ENCODE measurements at places on chromosomes 6 and 20. TPM values are rescaled to one million over a fixed set of nuclear protein-coding genes. Genes with fewer than 3 reads are reported as not detected.

- H3K27me3 ChIP-seq, result peaks cover 30% of the 10 kb centered on the region
- H3K27ac ChIP-seq, result no peak overlapping the region
- H3K36me3 ChIP-seq, result no peaks in the 10 kb centered on the region
- H3K4me1 ChIP-seq, result peaks cover 10% of the 10 kb centered on the region
Observed at GRCh38 chr6:166251655-166252054, 56.5 kb downstream of the PRR18 start.

DNA sequence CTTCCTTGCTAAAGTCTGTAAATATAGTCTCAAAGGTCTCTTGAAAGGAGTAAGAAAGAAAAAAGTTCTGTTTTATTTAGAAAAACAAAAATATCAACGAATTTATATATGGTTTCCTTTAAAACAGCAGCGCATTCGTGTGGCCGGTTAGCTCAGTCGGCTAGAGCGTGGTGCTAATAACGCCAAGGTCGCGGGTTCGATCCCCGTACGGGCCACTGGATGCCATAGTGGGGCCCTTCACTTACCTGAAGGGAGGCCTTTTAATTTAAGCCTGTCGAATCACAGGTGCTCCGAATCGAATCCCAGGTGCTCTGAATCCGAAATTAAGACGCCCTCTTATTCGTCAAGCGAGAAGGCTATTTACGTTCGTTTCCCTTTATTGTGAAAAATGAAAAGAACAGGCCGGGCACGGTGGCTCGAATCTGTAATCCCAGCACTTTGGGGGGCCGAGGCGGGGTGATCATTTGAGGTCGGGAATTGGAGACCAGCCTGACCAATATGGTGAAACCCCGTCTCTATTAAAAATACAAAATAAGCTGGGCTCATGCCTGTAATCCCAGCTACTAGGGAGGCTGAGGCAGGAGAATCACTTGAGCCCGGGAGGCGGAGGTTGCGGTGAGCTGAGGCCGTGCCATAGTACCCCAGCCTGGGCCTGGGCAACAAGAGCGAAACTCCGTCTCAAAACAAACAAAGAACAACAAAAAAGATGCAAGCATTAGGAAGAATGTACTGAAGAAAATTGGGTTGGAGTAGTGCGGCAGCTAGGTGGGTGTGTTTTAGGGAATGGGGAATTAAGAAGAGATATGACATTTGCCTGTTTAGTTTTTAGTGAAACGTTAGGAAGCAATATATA, 195.8 kb upstream of the ZNF184 start:
- H3K4me1 ChIP-seq, result peaks cover 19% of the 10 kb centered on the region
- peak; percentile 58 for DNase-seq
- no peak overlapping the region for H3K27ac ChIP-seq
- H3K36me3 ChIP-seq, result no peaks in the 10 kb centered on the region
- H3K27me3 ChIP-seq, result peaks cover 76% of the 10 kb centered on the region

DNA sequence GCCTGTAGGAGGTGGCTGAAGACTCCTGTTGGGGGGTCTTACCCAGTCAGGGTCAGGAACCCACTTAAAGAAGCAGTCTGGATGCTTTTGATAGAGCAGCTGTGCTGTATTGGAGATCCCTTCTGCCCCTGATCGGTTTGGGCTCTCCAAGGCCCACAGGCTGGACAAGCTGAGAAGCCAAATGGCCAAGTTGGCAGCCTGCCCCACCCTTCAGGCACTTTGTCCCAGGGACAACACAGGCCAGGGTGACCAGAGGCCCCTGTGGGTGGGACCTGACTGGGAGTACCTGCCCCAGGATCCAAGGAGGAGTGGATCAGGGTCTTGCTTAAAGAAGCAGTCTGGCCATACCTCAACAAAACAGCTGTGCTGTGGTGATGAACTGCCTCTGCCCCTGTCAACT, 48.4 kb downstream of the ZC2HC1B start:
- no peak for DNase-seq
- H3K27ac ChIP-seq, result no peak overlapping the region
- H3K27me3 ChIP-seq, result no peaks in the 10 kb centered on the region
- H3K4me1 ChIP-seq, result no peaks in the 10 kb centered on the region
- no peaks in the 10 kb centered on the region for H3K36me3 ChIP-seq
- H3K4me3 ChIP-seq, result no peak overlapping the region

Gene LTB
- 0.58 TPM for total RNA-seq

GRCh38 chr6:157649311-157650260, 173.5 kb upstream of the SNX9 start:
- H3K4me3 ChIP-seq, result no peak overlapping the region
- no peaks in the 10 kb centered on the region for H3K36me3 ChIP-seq
- H3K27ac ChIP-seq, result peak overlapping the region; percentile 73
- no peaks in the 10 kb centered on the region for H3K27me3 ChIP-seq
- H3K4me1 ChIP-seq, result peaks cover 45% of the 10 kb centered on the region

GRCh38 chr20:44334306-44334705, 2.5 kb upstream of the R3HDML start:
- H3K27me3 ChIP-seq, result peaks cover 10% of the 10 kb centered on the region
- H3K4me3 ChIP-seq, result no peak overlapping the region
- no peak for DNase-seq
- no peaks in the 10 kb centered on the region for H3K36me3 ChIP-seq
- no peaks in the 10 kb centered on the region for H3K4me1 ChIP-seq
- no peak overlapping the region for H3K27ac ChIP-seq

Gene KCNQ2
- 2.9 TPM for total RNA-seq

DNA sequence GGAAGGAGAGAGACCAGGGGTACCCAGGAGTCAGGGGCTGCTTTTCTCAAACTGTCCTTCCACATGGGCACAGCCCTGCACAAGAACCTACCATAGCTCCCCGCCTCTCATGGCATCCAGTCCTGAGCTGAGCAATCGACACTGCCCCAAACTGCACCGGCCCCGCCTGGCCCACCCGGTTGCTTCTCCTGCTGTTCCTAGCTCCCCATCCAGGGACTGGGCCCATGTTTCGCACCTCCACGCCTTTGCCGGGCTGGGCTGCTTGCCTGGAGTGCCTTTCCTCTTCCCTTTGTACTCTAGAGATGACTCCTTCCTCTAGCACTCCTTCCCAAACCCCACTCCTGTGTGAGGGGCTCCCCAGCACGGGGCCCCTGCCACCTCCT, 123.0 kb downstream of the GRM4 start:
- H3K4me1 ChIP-seq, result no peaks in the 10 kb centered on the region
- H3K27ac ChIP-seq, result no peak overlapping the region
- no peak for DNase-seq
- H3K36me3 ChIP-seq, result no peaks in the 10 kb centered on the region

- H3K4me3 ChIP-seq, result no peak overlapping the region
- no peaks in the 10 kb centered on the region for H3K27me3 ChIP-seq
- H3K4me1 ChIP-seq, result peaks cover 14% of the 10 kb centered on the region
- peaks cover 11% of the 10 kb centered on the region for H3K36me3 ChIP-seq
Observed at GRCh38 chr6:107539409-107539808, 49.5 kb downstream of the SOBP start.

GRCh38 chr20:44690781-44691423, 24.3 kb upstream of the CCN5 start:
- H3K27me3 ChIP-seq, result peaks cover 2% of the 10 kb centered on the region
- H3K4me1 ChIP-seq, result peaks cover 14% of the 10 kb centered on the region
- H3K4me3 ChIP-seq, result no peak overlapping the region
- H3K36me3 ChIP-seq, result no peaks in the 10 kb centered on the region
- no peak for DNase-seq
- H3K27ac ChIP-seq, result no peak overlapping the region

Gene CHRNA4
- 0.71 TPM for total RNA-seq

- H3K4me3 ChIP-seq, result no peak overlapping the region
- no peaks in the 10 kb centered on the region for H3K4me1 ChIP-seq
- peaks cover 7% of the 10 kb centered on the region for H3K36me3 ChIP-seq
- no peaks in the 10 kb centered on the region for H3K27me3 ChIP-seq
- no peak overlapping the region for H3K27ac ChIP-seq
- DNase-seq, result no peak
Observed at GRCh38 chr20:37375227-37375626, 29.3 kb downstream of the SRC start.

DNA sequence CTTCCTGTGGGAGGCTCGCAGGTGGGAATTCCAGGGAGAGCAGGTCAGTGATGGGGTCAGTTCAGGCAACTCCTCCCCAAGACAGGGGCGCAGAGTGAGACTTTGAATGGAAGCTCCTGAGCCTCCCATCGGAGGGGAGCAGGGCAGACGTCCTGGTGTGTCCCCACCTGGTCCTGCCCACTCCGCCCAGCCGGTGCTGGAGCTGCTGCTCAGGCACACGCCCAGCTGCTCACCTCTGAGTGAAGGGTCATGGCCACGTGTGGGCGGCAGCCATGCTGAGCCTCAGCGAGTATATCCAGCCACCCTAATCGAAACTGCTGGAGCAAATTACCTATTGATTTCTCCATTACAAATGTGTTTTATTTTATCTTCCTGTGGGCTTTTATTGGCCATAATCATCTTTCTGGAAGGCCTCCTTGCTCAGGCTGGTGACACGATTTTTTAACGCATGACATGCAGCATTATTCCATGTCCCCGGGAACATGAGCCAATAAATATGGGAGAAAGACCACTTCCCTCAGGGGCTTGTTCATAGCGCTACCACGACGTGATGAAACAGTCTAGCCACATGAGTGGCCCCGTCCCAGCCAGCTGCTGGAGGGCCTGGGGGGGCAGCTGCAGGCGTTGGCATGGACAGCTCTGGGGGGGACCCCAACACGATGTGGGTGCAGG, 148.1 kb downstream of the TAF4 start:
- no peaks in the 10 kb centered on the region for H3K27me3 ChIP-seq
- H3K36me3 ChIP-seq, result no peaks in the 10 kb centered on the region
- H3K27ac ChIP-seq, result no peak overlapping the region

Gene RALGAPA2
- total RNA-seq, result 8.6 TPM

Gene CYP39A1
- 2.9 TPM for total RNA-seq

DNA sequence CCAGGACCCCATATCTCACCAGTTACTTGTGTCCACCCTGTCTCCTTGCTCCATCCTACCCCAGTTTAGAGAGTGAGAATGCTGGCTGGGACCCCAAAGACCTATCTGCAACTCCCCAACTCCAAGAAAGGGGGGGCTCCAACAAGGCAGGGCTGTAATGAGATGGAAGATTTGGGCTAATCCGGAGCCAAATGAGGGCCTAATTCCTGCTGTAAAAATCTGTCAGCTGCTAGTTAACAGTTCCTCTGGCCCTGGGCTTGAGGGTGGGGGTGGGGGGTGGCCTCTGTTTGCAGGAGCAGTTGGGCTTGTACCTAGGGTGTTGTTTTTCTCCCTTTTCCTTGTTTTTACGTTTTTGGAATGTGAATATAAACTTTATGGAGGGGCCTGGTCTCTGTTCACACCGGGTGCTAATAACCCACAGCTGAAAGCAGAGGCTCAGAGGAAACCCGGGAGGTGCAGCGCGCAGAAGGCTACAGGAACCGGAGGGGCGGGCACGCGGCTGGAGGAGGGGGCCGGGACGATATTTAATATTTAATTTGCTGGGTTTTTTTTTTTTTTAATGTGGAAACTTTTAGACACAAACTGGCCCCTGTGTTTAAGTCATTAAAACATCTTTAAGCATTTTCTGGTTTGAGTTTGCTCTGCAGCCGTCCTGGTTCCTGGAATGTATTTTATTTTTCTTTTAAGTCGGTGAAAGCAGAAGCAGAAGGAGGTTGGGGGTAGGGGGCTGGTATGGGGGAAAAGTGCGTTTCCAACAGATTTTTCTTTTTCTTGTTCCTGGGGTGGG, 70.7 kb downstream of the NCR2 start:
- H3K4me1 ChIP-seq, result peaks cover 43% of the 10 kb centered on the region
- no peak overlapping the region for H3K4me3 ChIP-seq
- DNase-seq, result peak; percentile 82
- peaks cover 56% of the 10 kb centered on the region for H3K27me3 ChIP-seq
- H3K36me3 ChIP-seq, result no peaks in the 10 kb centered on the region
- peak overlapping the region; percentile 87 for H3K27ac ChIP-seq

DNA sequence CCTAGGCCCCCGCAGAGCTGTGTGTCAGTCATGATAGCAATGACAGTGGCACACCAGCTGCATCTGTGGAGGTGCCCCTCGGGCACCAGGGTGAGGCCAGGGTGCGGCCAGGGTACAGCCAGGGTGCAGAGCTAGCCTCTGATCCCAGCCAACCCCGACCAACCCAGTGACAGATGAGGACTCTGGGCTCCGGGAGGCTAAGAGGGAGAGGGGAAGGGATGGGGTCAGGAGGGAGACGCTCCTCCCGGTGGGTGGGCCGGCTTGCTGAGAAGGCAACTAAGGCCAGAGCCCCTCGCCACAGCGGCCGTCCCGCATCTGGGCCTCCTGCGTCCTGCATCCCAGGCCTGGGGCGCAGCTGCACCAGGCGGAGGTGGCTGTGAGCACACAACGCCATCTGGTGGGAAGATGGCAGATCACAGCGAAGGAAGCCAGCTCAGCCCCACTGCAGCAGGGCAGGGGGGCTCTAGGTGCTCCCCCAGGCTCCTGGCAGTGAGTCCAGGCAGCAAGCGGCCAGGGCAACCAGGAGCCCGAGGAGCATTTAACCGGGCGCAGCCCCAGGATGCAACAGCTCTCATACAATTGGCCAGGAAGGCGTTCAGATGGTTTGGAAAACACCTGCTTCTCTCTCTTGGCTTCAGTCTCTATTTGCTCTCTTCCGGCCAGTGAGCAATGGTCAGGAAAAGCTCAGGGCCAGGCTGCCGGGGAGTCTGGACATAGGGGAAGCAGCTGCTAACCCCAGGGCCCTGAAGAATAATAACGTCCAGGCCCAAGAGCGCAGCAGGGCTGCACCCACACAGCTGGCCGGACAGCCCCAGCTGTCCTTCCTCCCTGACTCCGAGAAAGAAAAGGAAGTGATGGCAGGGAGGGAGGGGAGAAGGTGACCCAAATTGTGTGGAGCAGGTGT, 169.4 kb downstream of the TAF4 start:
- H3K27ac ChIP-seq, result no peak overlapping the region
- H3K4me3 ChIP-seq, result no peak overlapping the region
- no peaks in the 10 kb centered on the region for H3K36me3 ChIP-seq
- peak; percentile 81 for DNase-seq
- peaks cover 20% of the 10 kb centered on the region for H3K4me1 ChIP-seq

DNA sequence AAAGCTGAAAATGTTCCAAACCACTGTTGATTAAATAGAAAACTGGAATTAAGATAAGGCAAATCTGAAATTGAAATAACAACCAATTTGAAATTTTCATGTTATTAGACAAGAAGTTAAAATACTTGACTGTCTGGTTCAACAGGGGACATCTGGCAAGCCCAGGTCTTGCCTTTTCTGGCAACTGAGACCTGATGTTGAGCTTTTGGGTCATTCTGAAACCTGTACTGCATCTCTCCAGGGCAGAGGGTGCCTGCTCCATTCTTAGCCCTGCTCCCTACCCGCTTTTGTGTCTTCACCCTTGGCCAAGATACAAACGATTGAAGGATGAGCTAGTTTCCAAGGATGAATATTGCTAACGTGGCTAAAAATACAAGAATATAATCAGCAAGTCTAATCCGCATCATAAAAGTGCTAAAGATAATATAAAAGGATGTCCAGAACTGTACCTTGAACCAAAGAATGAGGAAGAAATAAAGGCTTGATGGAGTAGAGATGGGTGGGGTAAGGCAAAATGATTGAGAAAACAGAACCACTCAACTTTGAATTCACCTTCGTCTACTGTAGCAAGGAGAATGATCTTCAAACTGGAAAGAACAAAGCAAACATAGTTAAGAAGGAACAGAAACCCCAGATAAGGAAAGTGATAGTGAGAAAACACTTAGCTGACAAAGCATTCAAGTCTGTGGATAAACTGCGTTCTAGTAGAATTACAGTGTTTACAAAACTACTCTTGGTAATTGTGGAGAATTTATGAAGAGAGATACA, 109.8 kb upstream of the MAN1A1 start:
- DNase-seq, result no peak
- no peaks in the 10 kb centered on the region for H3K4me1 ChIP-seq
- no peak overlapping the region for H3K27ac ChIP-seq
- no peaks in the 10 kb centered on the region for H3K27me3 ChIP-seq
- H3K36me3 ChIP-seq, result no peaks in the 10 kb centered on the region

Gene BMP2
- total RNA-seq, result 1.9 TPM
